CD4-positive, alpha-beta memory T cell (primary cell): ENCODE measurements at places on chromosomes 4 and X.

DNA sequence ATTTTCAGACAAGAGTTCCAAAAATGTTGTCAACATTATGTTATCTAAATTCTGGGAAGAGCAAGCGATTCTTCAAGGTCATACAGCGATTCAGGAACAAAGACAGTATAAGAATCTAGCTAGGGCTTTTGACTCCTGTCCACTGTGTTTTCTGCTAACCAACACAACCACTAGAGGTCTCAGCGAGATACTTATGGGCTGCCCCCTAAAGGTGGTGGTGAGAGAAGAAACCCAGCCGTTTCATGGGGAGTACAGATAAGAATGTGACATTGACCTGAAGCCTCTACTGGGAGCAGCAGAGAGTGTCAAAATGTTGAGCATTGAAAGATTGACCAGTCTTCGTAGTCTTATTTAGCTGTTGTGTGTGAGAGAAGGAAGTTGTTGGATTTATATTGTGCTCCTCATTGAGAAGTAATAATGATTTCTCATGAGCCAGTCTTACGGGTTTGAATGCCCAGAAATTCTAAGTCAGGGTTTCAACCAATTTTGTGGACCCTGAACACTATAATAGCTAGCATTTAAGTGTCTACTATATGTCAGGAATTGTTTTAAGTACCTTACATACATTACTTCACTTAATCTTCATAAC lies 168.3 kb downstream of the SPRY1 start:
- no peak for DNase-seq

- DNase-seq = no peak
Measured at GRCh38 chr4:130393642-130394041, 1297.7 kb downstream of the C4orf33 start.

DNA sequence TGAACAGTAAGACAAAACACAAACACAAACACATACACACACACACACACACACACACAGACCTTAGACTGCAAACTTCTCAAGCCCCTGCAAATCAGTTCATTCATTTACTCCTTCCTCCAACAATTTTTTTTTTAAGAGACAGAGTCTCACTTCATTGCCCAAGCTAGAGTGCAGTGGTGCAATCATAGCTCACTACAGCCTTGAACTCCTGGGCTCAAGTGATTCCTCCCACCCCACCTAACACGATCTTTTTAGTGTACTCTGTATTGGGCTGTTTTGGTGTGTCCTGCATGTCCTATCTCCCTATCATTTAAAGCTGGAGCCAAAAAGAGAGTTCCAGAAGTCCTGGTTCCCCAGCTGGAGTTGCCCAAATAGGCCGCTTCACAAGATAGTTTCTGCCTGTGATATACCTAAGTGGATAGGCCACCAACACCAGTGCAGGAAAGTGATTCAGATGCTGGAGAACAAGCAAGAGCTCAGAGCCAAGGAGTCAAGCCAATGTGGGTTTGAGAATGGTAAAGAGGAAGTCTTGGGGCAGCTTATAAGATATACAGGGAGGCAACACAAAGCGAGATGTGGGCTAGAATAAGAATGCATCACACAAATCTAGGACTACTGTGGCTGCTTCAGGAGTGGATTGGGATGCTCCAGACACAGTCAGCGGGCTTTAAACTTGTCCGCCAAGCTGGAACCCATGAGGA lies 85.4 kb upstream of the RAPGEF2 start:
- no peak for DNase-seq

DNA sequence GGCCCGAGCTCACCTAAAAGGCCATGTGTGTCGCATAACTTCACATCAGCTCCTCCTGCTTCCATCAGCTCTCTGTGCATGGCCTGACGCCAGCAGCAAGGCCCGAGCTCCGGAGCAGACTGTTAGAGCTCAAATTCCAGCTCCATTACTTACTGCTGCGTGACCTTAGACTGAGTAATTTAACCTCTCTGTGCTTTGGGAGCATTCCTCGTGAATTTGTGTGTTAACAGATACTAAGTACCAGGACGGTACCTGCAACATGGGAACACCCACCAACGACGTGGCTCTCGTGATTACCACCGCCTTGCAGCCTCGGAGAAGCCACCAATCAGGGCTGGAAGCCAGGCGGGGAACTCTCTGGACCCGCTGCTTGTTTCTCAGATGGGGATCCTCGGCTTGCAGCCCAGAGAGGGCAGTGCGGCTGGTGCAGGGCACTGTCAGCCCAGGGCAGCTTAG lies 12.9 kb downstream of the LETM1 start:
- no peak for DNase-seq

DNA sequence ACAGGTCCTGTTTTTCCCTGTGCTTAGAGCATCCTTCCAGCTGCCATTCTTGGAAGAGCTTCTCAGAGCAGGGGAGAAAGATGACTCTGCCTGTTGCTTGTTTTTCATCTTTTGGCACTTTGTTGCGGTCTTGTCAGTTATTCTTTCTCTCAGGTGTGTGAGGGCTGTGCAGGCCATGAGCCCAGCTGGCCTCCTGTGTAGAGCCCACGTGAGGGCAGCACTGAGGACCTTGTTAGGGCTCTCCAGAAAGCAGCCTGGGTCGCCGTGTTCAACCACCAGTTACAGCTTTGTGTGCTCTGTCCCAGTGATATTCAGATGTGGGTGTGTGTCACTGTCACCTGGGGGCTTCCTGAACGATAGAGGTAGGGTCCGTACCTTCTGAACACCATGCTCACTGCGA lies 52.8 kb downstream of the NOP14 start:
- no peak for DNase-seq

GRCh38 chrX:123188081-123188480 lies 4.0 kb downstream of the GRIA3 start:
- DNase-seq = no peak

GRCh38 chr4:113847710-113848109 lies 86.2 kb upstream of the CAMK2D start:
- DNase-seq = no peak

DNA sequence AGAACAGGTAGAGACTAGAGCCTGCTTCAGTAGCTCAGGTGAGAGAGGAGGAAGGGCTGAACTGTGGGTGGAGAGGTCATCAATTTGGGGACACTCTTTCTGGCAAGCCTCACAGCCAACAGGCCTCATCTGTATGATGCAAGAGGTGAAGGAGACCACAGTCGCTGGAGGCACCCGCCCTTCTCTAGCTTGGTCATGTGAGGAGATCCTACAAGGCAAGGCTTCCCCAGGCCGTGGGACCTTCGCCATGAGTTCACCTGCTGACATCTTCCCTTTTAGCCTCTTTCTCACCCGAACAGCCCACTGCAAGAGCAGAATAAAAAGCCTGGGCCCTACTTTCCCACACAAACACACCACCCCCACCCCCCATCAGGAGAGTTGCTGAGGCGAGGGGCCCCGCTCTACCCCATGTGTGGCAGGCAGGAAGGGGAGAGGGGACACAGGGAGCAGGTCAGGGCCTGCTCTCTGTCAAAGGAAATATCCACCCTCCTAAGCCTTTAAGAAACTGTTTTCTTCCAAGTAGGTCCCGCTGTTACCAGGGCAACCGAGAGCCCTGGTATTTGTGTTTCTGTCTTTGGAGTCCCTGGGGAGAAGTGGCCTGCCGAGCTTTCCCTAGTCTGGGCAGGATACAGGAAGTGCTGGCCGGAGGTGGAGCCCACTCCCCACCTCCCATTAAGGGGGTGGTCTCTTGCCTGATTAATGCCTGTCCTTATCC lies 8.1 kb downstream of the RTL5 start:
- DNase-seq = no peak

- DNase-seq = no peak
Measured at GRCh38 chrX:15299941-15300851, 15.2 kb downstream of the ASB11 start.

GRCh38 chrX:149871940-149872339 lies 9.0 kb upstream of the MAGEA8 start:
- DNase-seq = peak; percentile 29

- DNase-seq = no peak
Measured at GRCh38 chr4:120694973-120695372, 227.6 kb downstream of the PRDM5 start.

DNA sequence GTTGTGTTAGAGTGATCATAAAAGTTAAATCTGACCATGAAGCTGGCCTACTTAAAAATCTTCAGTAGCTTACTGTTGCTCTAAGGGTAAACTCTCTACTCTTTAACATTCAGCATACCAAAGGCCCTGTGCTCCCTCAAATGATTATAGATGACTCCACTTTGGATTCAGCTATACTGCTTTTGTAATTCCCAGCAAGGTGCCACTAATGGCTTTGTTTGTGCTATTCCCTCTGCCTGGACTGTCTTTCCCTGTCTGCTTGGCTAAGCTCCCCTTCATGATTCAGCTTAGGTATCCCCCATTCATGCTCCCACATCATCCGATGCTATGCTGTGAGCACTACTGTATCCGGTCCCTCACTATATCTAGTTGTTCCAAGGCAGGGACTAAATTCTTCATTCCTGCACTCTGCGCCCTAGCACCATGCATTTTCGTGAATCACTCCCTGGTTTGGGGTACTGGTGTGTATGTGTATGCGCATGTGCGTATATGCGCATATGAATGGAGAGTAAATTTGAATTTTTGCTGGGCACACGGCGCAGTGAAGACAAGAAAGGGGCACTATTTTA lies 453 bp upstream of the PBDC1 start:
- DNase-seq = no peak

DNA sequence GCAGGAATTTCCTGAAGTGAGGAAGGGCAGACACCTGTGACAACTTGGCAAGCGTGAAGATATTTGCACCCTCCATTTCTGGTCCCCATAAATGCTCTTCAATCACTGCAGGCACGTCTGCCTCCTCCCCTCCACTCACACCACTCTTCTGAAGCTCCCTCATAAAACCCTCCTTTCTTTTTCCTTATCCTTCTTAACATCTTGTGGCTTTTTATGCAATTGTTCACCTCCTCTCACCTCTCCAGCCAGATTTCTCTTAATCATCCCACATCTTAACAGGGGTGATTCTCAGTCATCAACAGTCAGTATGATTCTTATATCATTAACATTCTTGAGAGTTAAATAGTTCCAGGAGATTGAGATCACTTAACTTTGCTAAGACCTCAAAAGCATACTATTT lies 277.4 kb downstream of the SPRY1 start:
- DNase-seq = no peak

- DNase-seq = no peak
Measured at GRCh38 chr4:156538210-156538609, 433.4 kb downstream of the PDGFC start.

GRCh38 chrX:153319295-153320046 lies 2.1 kb downstream of the PNMA6F start:
- DNase-seq = no peak

GRCh38 chrX:17773221-17773876 lies 36.1 kb downstream of the SCML1 start:
- no peak for DNase-seq

- no peak for DNase-seq
Measured at GRCh38 chr4:7638984-7639789, 204.5 kb upstream of the PSAPL1 start.

- no peak for DNase-seq
Measured at GRCh38 chr4:89939546-89939945, 44.9 kb downstream of the MMRN1 start.

DNA sequence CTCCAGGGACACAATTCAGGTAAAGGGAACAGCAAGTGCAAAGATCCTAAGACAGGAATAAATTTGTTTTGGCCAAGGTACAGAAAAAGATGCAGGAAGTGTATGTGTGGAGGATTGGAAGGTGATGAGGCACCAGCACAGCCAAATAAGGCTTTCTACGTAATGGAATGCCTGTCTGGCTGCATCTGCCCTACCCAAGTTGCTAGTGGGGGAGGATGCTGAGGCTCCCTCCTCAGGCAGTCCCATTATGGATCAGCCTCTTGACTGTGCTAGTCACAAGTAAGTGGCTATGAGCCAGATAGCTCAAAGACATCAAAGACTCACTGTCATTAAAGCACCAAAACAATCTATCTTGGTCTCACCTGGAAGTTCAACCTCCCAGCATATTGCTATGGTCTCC lies 300.9 kb upstream of the FAT4 start:
- DNase-seq = no peak

GRCh38 chr4:142355421-142355930 lies 490.6 kb downstream of the INPP4B start:
- no peak for DNase-seq

GRCh38 chr4:113828702-113829101 lies 67.2 kb upstream of the CAMK2D start:
- no peak for DNase-seq

GRCh38 chr4:55926610-55927009 lies 22.1 kb upstream of the CEP135 start:
- no peak for DNase-seq

DNA sequence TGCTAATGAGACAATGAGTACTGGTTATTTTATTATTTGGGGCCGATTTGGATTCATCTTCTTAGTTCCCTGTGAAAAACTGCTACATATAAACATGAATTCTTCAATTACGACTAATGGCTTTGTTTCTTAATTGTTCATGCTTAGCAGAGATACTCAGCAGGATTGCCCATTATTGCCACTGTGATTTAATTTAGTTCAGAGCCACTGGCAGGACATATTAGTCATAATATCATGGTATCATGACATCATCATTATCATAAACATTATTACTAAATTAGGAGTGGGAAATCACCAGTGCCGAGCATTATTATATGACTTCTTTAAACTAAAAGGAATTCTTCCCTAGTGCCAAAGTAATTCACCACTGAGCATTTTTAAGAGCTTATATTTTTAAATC lies 201.4 kb downstream of the SPOCK3 start:
- DNase-seq = no peak

- no peak for DNase-seq
Measured at GRCh38 chr4:138249132-138249531, 7.0 kb upstream of the SLC7A11 start.

DNA sequence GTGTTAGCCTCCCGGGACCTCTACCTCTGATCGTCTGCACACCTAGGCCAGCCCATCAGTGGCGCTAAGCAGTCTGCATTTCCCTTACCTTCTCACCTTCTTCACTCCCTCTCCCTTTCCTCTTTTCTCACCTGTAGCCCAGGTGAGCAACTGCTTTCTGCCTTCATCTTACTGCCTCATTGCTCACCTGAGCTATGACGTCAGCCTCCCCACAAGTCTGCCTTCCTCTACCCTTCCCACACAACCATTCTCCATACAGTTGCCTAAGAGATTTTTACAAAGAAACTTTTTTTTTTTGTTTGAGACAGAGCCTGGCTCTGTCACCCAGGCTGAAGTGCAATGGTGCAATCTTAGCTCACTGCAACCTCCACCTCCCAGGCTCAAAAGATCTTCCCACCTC lies 136.3 kb downstream of the BCOR start:
- no peak for DNase-seq

GRCh38 chrX:72110876-72111708 lies 20.6 kb downstream of the RTL5 start:
- DNase-seq = no peak

DNA sequence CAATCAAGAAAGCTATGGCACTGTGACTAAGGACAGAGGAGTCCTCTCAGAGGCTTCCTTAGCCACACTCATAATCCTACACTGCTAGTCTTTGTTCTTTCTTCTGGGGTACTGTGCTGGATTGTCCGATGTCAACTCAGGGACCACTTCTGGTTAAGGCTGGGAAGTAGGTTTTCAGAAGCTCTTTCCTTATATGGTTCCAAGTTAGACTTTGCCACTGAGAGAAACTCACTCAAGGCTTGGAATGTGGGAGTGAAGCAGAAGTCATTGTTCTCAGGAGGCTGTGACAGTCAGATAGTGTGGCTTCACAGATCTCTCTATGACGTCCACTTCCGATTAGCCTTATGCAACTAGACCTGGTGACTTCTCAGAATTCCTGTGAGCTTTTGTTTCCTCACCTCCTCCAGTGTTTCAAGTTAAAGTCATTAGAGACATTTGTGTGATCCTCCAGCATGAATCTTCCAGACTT lies 317.3 kb upstream of the F9 start:
- no peak for DNase-seq

GRCh38 chr4:98199247-98199646 lies 56.0 kb upstream of the STPG2 start:
- DNase-seq = no peak
